M059J (cell line): ENCODE measurements at places on chromosomes 4 and X. TPM values are rescaled to one million over a fixed set of nuclear protein-coding genes. Genes with fewer than 3 reads are reported as not detected.

Gene LGI2
- total RNA-seq, result 0.07 TPM in 1 of 2 replicates, not detected in the other

Gene GJB1
- not detected in 2 replicates for total RNA-seq

GRCh38 chrX:40922307-40922706, 162.9 kb upstream of the USP9X start:
- DNase-seq, result peak; percentile 92

DNA sequence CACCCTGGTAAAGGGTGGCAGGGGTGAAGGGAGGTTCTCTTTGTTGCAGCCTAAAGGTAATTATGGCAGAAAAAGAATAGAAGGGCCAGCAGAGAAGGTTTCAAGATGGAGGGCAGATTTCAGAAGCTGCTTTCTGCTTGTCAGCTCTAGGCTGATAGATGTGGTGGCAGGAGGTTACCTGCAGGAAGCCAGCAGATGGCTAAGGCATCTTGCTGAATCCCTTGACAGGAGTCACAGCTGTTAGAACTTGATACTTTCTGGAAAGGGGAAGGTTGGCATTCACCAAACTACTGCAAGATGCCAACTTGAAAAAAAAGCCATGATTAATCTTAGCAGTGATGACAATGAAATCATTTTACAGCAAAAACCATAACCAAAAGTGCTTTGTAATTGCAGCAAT, 69.5 kb upstream of the CBLL2 start:
- no peak for DNase-seq

Gene UCHL1
- total RNA-seq, result 1,483 and 1,510 TPM in 2 replicates

Gene HSFX1
- total RNA-seq, result 0.42 and 0.59 TPM in 2 replicates

- no peak for DNase-seq
These were observed 17.7 kb downstream of the OGT start for GRCh38 chrX:71550578-71550977.

DNA sequence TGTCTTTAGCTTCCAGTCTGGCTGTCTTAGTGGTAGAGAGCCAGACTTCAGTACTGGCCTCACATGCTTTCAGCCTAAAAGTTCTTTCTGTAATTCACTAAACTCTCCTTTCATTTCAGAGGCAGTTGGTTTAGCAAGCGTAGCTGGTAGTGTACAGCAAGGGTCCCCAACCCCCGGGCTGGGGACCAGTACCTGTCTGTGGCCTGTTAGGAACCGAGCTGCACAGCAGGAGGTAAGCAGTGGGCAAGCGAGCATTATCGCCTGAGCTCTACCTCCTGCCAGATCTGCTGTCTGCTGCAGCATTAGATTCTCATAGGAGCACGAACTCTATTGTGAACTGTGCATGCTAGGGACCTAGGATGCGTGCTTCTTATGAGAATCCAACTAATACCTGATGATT, 72.0 kb downstream of the QRFPR start:
- DNase-seq, result no peak

DNA sequence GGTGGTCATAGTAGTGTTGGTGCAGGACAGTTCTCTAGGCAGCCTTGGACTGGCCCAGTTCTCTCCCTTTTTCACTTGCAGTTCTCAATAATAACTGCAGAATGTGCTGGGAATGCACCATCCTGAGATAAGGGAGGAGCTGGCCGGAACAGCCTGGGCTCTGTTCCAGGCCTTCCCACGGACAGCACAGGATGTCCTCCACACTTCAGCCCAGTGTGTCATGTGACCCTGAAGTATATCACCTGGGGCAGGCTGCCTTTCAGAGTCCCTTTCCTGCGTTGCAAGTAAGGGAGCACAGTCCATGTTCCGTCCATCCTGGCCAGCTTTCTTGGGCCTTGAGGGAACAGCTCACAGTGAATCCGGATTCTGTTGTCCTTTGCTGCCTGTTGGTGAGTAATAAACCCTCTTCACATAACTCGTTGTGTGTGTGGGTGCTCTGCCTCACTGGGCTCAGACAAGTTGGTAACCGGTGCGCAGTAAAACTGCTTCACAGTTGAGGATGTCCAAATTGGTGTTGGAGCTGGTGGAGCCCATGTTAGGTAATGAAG, 32.3 kb upstream of the BBS12 start:
- DNase-seq, result peak; percentile 35

Gene DOK7
- 0.22 and 3.1 TPM in 2 replicates for total RNA-seq

GRCh38 chr4:99987681-99988080, 37.6 kb upstream of the H2AZ1 start:
- DNase-seq, result no peak

- DNase-seq, result no peak
These were observed 161.4 kb upstream of the PACRGL start for GRCh38 chr4:20538905-20539304.

Gene IL2
- not detected in 2 replicates for total RNA-seq

Gene VCX3B
- 0.62 TPM in 1 of 2 replicates, not detected in the other for total RNA-seq

DNA sequence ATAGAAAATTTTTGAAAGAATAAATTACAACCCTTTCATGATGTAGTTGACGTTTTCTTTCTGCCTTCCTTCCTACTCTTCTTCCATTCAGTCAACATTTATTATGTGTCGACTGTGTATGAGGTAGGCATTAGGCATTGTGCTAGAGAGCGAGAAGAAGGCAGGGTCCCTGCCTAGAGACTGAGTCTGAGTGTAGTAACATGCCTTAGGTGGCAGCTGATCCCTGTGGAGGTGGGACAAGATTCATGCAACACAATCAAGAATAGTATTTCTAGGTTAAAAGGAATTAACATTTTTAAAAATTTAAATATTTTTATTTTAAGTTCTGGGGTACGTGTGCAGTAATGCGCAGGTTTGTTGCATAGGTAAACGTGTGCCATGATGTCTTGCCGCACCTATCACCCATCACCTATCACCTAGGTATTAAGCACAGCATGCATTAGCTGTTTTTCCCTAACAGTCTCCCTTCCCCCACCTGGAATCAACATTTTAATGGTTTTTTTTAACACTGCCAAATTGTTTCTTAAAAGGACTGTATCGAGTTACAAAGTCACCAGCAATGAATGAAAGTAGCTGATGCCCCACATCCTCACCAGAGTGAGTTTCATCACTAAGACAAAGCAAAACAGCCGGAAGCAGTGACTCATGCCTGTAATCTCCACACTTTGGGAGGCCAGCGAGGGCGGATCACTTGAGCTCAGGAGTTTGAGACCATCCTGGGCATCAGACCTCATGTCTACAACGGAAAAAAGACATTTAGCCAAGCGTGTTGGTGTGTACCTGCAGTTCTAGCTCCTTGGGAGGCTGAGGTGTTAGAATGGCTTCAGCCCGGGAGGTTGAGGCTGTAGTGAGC, 84.0 kb downstream of the WWC2 start:
- peak; percentile 94 for DNase-seq

DNA sequence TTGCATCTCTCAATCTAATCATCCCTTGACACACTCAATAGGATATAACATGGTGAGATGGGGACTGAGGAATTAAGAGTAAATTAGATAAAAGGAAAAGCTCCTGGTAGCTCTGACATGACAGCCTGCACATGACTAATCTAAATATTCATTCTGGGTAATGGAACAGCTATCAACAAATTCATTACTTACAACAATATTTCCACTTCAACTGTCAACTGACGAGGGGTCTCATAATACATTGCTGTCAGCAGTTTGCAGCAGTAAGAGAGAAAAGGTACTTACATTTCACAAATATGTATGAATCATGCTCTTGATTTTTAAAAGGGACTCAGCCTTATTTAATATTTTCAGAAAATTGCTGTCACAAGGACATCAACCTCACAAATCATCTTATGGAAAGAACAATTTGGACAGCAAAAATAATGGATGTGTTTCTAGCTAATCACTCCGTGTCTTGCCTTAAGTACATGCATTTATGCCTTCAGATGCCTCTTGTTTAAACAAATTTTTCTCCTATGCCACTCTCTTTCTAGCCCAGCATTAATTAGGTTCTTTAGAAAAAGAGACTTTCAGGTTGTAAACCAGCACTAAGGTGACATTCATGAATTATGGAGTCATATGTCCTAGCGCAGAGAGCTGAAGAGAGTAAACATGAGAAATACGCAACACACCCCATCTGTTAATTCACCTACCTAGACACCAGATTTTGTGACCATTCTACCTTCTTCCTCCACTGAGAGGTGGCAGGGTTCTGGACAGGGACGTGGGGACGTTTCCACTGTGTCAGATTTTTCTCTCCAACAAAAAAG, 99.6 kb upstream of the TMEM150C start:
- no peak for DNase-seq

DNA sequence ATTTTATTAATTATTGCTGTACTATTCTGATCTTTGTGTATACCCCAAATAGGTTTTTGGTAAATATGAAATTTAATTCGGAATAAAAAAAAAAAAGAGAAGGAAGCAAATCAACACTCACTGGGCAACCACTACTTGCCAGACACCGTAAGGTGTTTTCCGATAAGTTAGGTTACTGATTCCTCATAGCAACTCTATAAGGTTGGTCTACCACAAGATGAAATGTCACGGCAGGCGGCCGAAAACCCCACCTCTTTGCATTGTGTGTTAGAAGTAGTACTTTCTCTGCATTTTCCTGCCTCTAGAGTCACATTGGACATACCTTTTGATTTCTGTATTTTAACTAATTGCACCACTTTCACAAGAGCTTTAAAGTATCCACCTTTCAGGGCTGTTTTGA, 44.5 kb upstream of the RASGEF1B start:
- no peak for DNase-seq

- DNase-seq, result no peak
These were observed 19.2 kb upstream of the ATXN3L start for GRCh38 chrX:13338996-13339515.

Gene ENPEP
- total RNA-seq, result 0.15 and 0.17 TPM in 2 replicates

Gene SGMS2
- total RNA-seq, result 24.7 and 27.1 TPM in 2 replicates

GRCh38 chr4:68373513-68373912, 23.6 kb upstream of the YTHDC1 start:
- peak; percentile 82 for DNase-seq

GRCh38 chr4:85778632-85779131, 303.7 kb downstream of the ARHGAP24 start:
- DNase-seq, result peak; percentile 54

Gene CLNK
- not detected in 2 replicates for total RNA-seq

Gene MEPE
- 0.07 TPM in 1 of 2 replicates, not detected in the other for total RNA-seq

DNA sequence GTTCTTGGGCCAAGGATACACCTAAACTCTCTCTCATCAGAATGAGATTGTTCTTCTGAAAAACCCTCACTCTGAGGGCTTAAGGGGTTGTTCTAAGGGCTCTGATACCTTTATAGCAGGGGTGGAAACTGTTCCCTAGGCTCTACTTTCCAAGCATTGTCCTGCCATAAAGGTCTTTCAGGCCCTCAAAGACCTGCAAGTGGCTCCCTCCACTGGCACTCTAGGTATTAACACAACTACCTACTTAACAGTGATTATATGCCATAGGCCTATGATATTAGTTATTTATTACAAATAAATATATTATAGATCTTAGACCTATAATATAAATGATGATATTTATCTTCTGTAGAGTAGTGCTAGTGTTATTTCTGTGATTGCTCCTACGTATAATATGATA, 473.7 kb upstream of the RPS6KA3 start:
- no peak for DNase-seq

Gene RHOH
- total RNA-seq, result not detected in 2 replicates

Gene BEND2
- not detected in 2 replicates for total RNA-seq

GRCh38 chrX:40111868-40112267, 14.1 kb upstream of the BCOR start:
- DNase-seq, result no peak

DNA sequence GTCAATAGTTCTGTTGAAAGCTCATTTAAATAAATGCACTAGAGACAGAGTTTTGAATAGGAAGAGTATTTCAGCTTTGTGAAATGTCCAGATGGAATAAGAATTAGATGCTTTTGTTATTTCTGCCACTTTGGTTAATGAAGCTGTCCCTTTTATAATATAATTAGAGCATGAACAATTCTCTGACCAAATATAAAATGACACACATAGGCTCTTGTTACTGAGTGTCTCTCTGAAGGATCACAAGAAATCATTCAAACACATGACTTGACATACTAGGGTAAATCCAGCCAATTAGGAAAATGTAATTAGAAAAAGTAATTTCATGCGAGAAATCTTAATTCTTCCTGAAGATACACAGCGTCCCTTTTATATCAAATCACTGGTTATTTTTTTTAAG, 68.4 kb upstream of the DDIT4L start:
- DNase-seq, result no peak

Gene GLRB
- 21.0 and 28.7 TPM in 2 replicates for total RNA-seq

- DNase-seq, result no peak
These were observed 393.7 kb downstream of the GASK1B start for GRCh38 chr4:157779081-157779480.

DNA sequence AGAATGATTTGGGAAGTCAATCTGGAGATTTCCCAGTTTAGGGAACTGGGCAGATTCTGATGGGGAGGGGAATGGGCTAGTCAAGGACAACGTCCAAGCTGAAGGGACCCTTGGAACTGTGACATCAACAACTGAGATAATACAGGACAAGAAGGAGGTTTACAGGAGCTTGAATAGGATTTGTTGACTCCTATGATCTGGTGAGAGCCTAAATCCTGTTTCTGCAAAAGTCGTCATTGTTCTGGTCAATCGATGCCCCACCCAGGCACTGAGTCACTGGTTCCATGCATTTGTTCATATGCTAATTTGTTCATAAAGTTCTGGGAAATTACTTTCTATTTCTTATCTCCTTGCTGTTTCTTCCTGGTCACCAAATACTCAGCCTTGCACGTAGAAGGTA, 15.3 kb upstream of the PDGFRA start:
- DNase-seq, result peak; percentile 24

GRCh38 chrX:128929271-128930057, 593.8 kb downstream of the SMARCA1 start:
- DNase-seq, result no peak

DNA sequence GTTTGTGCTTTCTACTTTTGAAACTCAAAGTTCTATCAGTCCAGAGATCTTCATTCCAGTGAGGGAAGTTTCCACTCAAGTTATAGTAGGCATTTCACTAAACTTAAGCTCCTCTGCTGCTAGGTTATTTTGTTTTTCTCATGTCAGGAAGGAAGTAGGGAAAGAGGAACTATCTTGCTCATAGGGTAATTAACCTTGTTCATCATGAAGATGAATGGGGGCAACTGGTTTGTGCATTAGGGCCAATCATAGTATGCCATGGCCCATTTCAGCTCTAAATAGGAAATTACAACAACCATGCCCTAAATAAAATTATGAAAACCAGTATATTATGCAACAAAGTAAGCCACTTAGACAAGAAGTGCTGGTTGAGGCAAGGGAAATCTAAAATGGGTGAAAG, 804.7 kb upstream of the NDST4 start:
- no peak for DNase-seq

Gene RBM46
- total RNA-seq, result not detected in 2 replicates

Gene MAGEC1
- 0.79 and 2.0 TPM in 2 replicates for total RNA-seq

- peak; percentile 79 for DNase-seq
These were observed 4.2 kb downstream of the MID1 start for GRCh38 chrX:10615931-10616774.

DNA sequence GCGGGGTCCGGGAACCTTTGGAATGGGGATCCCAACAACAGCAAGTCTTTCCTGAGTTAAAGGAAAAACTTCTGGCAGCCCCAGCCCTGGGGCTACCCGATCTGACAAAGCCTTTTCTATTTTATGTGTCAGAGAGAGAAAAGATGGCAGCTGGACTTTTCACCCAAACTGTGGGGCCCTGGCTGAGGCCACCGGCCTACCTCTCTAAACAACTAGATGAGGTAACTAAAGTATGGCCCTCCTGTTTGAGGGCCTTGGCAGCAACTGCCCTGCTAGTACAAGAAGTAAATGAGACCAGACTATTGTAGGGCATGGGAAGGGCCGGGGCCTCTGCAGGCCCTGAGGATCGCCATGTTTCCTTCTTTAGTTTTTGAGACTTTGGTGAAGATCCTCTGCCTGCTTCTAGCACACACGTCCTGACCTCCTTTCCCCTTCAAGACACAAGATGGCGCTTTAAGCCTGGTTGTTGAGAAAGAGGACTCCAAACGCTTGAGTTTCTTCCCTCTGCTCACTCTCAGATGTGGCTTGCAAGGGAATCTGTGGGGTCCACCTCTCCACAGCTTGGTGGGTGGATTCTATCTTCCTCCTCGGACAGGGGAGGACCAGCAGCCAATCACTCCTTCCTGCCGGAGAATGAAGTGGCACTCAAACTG, 18.5 kb upstream of the DRD5 start:
- peak; percentile 63 for DNase-seq
